T-helper 1 cell (primary cell): ENCODE measurements at places on chromosomes 3 and 15.

DNA sequence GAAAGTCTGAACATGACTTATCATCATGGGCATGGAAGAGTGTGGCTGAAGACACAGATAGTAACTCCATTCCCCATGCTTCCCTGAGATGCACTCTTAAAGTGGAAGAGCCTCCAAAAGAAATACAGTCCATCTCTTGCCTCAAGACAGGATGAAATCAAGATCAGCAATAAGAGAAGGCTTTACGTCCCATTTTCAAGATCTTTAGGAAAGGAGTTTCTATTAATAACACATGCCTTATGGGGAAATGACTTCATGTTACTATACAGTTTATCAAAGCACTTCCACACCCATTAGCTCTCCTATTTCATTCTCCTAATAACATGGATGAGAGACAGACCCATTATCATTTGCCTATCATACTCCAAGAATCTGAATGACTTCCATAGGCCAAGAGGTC lies 6.1 kb upstream of the KBTBD12 start:
- no peak for DNase-seq

DNA sequence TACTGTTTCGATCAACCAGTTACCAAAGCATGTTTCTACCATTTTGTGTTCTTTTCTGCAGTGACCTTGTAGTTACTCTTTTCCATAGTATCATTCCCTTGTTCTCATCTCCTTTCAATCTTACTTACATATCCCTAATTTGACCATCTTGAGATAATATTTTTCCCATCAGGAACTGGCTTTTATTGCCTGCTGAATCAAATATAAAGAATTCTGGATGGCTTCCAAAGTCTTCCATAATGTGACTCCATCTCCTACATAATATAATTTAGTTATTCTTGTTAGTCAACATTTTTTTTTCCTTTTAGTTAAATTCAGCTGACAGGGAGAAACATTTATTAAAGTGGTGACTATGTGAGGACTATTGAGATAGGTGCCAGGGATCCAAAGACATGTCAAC lies 7.0 kb downstream of the USP8 start:
- no peak for DNase-seq

DNA sequence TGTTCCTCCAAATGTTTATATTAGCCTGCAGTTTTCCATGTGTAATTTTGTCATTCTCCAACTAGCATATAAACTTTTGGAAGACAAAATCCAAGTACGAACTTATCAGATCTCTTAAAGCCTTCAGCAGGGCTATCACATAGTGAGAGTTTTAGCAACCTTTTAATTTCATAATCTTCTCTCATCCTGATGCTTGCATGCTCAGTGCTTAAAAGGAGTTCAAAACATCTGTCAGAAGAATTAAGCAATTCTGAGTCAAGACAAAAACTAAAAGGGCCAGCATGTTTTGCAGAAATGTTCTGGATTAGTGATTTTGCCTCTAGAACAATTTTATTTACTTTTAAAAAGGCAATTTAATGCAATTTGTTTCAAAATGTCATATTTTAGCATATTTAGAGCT lies 73.4 kb upstream of the SLC2A2 start:
- no peak for DNase-seq

DNA sequence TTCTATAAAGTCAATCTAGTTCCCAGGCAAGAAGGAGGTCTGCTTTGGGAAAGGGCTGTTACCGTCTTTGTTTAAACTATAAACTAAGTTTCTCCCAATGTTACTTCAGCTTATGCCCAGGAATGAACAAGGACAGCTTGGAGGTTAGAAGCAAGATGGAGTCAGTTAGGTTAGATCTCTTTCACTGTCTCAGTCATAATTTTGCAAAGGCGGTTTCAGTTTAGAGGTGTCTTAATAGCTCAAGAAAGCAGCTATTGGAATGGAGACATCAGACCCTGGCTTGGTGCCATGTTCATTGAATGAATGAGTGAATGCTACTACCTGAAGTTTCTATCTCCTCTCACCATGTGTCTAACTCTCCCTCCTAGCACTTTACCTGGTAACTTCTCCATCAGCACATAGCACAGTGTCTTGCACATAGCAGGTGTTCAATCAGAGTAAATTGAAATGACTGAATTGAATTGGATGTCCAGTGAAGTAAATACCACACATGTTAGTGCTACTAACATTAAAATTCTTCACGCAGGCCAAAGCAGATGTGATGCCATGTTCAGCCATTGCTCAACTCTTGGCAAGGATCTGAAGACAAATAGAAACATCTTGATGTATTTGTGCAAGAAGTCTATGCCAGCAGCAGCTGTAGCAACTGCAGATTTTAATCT lies 28.2 kb downstream of the CLEC3B start:
- no peak for DNase-seq
